ENCODE measurements at places on chromosomes 5 and 9.

DNA sequence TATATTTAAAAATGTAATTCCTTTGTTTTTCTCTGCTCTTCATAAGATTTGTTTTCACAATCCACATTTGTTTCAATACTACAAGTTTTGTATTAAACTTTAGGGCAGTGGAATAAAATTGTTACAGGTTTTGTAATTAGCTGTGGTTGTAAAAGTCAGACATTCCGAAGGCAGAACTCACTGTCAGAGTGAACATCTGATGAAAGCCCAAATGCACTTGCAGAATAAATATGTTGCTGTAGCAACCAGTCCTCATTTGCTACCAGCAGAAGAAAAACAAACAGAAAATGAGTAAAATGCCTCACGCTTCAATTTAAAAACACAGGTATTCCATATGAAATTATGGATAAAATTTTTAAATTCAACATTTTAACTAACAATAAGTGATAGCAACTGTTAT is 740.1 kb upstream of the FAM174A start:
- DNase-seq: no peak

DNA sequence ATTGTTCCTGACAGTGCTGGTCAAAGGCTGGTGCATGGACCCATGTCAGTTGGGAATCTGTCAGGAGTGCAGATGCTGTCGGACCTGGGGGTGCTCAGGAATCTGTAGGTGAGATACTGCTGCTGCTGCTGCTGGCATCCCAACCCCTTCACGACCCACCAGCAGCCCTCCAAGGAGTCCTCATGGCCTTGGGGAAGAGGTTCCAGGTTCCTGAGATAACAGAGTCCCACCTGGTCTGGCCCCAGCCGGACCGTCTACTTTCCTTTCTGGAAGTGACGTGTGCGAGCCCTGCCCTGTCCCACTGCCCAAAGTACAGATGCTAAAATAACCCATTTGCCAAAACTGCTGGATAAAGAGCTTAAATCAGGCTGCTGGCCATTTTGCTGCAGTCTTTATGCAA is 4.3 kb downstream of the NXNL2 start:
- DNase-seq: no peak

DNA sequence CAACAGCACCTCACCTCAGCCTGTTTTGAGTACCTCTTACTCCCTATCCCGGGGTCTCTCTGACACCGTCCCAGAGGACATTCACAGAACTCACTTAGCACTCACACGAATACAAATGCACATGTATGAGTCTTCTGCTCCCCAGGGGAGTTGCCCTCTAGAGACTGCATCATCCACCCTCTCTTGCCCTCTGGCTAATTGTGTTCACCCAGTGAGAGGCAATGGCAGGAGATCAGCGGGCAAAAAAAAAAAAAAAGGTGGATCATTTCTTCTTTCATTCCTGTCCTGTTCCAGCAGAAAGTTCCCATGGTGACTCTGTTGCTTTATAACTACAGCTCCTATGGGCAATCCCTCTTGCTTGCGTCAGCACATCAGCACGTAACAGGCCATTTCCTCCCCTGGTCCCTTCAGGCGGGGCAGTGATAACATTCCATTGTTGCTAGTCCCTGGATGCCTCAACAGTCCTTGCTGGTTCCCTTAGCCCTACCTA is 23.5 kb upstream of the SNX2 start:
- DNase-seq: no peak

DNA sequence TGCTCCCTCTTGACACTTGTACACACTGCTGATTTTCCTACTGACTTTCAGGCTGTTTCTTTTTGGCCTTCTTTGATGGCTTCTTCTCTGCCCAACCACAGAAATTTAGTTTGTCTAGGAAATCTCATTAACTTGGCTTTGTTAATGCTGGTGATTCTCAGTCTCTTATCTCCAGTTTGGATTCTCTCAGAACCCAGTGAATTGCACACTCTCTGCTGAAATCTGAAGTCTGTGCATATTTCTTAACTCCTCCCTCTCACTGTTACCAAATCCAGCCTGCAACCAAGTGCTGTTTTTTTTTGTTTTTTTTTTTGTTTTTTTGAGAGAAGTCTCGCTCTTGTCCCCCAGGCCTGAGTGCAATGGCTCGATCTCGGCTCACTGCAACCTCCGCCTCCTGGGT is 117.2 kb downstream of the CDC42SE2 start:
- no peak for DNase-seq

Measured in CD4-positive, alpha-beta T cell treated with Interleukin-2 at 100 ng/mL for 4 hours (primary cell).